Smooth muscle cell of trachea (primary cell): ENCODE measurements at places on chromosomes 4 and X. TPM values are rescaled to one million over a fixed set of nuclear protein-coding genes. Genes with fewer than 3 reads are reported as not detected.

Gene CT45A5
- not detected in 2 replicates for total RNA-seq

Gene GUCY1B1
- total RNA-seq = 46.6 and 54.5 TPM in 2 replicates

Gene NAP1L3
- 4.8 and 4.9 TPM in 2 replicates for total RNA-seq

Gene FGA
- total RNA-seq = not detected in 2 replicates

Gene C4orf50
- total RNA-seq = under 0.01 TPM in 1 of 2 replicates, not detected in the other

Gene GLUD2
- total RNA-seq = 2.2 and 3.1 TPM in 2 replicates

Gene PRKX
- 11.5 and 23.0 TPM in 2 replicates for total RNA-seq
